ENCODE measurements at places on chromosomes 13 and 19. TPM values are rescaled to one million over a fixed set of nuclear protein-coding genes. Genes with fewer than 3 reads are reported as not detected.

DNA sequence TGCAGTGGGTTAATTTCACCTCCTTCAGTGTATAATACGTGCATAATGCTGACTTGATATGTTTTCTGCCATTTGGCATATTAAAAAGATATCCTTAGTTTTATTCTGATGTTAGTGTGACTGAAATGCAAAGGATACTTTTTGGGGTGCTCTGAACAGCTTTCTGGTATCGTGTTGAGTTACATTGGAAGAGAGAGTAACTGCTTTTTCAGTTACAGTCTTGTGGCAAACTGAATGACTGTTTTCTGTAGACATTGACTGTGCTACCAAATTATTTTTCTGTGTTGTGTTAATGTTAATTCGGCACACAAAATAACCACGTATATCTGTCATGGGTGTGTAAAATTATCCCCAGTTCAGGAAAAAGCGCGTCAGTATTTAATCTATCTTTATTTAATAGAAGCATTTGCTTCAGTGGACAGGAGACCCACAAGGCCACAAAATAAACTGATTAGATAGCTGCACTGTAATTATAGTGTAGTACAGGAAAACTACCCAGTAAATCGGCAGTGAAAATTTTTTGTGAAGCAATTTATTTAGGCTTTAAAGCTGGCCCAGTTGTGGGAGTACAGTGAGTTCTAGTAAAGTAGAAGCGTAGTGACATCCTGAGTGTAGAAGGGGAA is 2.5 kb downstream of the URI1 start:
- H3K4me1 ChIP-seq: peaks cover 35% of the 10 kb centered on the region
- no peaks in the 10 kb centered on the region for H3K36me3 ChIP-seq
- H3K4me3 ChIP-seq: no peak overlapping the region

GRCh38 chr13:74707291-74707690 is 573.1 kb upstream of the KLF12 start:
- no peak for DNase-seq
- no peaks in the 10 kb centered on the region for H3K27me3 ChIP-seq
- no peaks in the 10 kb centered on the region for H3K36me3 ChIP-seq
- no peaks in the 10 kb centered on the region for H3K4me1 ChIP-seq
- no peak overlapping the region for H3K4me3 ChIP-seq

DNA sequence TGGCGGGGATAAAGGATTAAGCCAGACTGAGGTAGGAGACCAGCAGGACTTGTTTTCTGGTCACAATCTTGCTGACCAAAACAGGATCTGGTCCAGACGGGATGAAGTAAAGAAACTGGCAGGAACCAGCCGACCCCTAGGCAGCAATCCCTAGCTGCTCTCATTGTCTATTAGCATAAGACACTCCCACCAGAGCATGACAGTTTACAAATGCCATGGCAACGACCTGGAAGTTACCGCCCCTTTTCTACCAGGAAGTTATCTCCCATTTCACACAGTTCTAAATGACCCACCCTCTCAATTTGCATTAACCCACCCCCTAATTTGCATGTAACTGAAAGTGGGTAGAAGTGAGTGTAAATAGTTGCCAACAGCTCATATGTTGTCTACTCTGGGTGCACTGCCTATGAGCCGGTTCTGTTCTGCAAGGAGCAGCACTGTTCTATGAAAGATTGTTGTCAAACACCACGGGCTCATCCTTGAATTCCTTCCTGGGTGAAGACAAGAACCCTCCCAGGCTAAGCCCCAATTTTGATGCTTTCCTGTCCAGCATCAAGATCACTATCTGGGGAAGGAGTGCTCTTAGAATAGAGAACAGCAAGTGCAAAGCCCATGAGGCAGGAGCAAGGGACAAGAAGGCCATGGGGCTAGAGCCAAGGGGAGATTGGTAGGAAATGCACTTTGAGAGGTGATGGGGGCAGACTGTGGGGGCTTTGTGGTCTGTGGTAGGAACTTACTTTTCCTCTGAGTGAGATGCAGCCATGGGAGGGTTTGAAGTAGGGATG is 13.9 kb upstream of the FBXO27 start:
- no peaks in the 10 kb centered on the region for H3K4me1 ChIP-seq
- H3K27ac ChIP-seq: no peak overlapping the region
- H3K36me3 ChIP-seq: no peaks in the 10 kb centered on the region
- no peak overlapping the region for H3K4me3 ChIP-seq
- H3K27me3 ChIP-seq: no peaks in the 10 kb centered on the region

DNA sequence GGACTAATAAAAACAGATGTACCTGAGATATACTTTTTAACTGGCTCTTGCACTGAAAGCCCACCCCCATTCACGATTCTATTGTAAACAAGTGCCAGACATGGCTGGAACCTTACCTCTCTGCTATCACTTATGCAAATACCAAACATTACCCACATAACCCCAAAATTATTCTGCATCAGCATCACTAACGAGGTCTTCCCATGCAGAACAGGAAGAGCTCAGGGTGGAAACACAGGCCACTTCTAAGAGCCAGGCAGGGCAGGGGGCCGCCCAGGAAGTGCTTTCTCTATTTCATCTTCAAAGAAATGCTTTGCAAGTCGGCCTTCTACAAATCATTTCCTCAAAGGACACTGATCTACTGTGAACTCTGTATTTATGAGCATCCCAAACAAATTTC is 7.3 kb downstream of the IRS2 start:
- H3K36me3 ChIP-seq: peaks cover 31% of the 10 kb centered on the region
- no peaks in the 10 kb centered on the region for H3K27me3 ChIP-seq
- peaks cover 67% of the 10 kb centered on the region for H3K4me1 ChIP-seq
- no peak for DNase-seq
- H3K27ac ChIP-seq: no peak overlapping the region

The C1QTNF9B gene
- not detected for total RNA-seq

- H3K27me3 ChIP-seq: no peaks in the 10 kb centered on the region
- H3K4me3 ChIP-seq: no peak overlapping the region
- H3K27ac ChIP-seq: no peak overlapping the region
These were observed 199.4 kb upstream of the IPO5 start for GRCh38 chr13:97753942-97754670.

DNA sequence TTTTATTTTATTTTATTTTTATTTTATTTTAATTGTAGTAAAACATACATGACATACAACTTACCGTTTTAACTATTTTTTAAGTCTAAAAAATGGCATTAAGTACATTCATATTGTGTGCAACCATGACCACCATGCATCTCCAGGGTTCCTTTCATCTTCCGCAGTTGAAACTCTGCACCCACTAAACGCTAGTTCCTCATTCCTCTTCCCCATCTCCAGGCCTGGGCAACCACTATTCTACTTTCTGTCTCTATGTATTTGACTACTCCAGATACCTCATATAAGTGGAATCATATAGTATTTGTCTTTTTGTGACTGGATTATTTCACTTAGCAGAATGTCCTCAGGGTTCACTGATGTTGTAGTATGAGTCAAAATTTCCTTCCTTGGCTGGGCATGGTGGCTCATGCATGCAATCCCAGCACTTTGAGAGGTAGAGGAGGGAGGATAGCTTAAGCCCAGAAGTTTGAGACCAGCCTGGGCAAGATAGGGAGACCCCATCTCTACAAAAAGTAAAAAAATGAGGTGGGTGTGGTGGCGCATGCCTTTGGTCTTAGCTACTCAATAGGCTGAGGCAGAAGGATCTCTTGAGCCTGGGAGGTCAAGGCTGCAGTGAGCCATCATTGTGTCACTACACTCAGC is 55.7 kb upstream of the ZNF507 start:
- H3K27ac ChIP-seq: no peak overlapping the region
- H3K4me3 ChIP-seq: no peak overlapping the region
- DNase-seq: no peak
- no peaks in the 10 kb centered on the region for H3K27me3 ChIP-seq
- H3K4me1 ChIP-seq: no peaks in the 10 kb centered on the region

The LILRB4 gene
- 43.7 TPM for total RNA-seq

- H3K27me3 ChIP-seq: no peaks in the 10 kb centered on the region
- H3K4me3 ChIP-seq: no peak overlapping the region
- H3K27ac ChIP-seq: no peak overlapping the region
These were observed 104.4 kb downstream of the DOCK9 start for GRCh38 chr13:98873377-98874028.

GRCh38 chr19:47765523-47766358 is 12.8 kb upstream of the SELENOW start:
- peak; percentile 63 for DNase-seq
- no peaks in the 10 kb centered on the region for H3K4me1 ChIP-seq
- H3K36me3 ChIP-seq: peaks cover under 1% of the 10 kb centered on the region
- no peaks in the 10 kb centered on the region for H3K27me3 ChIP-seq
- no peak overlapping the region for H3K27ac ChIP-seq

DNA sequence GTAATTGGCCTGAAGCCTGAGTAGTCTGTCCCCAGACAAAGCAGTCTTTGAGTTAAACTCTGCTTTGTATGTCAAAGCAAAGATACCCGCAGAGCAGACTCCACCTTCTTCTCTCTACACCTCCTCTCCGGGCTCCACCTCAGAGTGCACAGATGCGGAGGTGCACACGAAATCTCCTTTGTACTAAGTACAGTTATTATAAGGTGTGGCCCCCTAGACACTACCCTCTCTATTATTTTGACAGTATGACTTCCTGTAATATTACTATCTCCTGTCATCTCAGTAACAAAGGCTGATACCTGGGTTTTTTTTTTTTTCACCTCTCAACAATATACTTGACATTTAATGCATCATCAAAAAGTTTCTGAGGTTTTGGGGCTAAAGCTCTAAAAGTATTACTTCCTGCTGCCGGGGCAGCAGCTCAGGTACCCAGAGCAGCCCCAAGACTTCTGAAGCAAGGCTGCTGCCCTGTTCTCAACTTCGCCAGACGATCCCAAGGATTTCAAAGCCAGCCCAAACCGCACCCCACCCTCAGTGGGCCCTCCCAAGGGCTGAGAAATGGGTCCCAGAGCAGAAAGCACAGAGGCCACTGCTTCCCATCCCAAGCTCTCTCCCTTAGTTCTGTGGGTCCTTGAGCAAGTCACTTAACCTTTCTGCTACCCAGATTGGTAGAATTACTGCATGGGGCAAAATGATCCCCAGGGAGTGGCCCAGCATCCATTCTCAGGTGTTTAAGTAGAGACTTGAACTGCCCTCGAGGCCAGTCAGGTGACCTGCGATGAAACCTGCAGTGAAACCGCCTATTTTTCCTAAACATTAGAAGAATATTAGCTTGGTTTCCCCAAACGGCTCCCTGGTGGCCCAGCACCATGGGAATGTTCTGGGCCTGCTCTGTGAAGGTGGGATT is 180.6 kb downstream of the FOXO1 start:
- no peak for DNase-seq
- H3K27ac ChIP-seq: no peak overlapping the region
- H3K4me3 ChIP-seq: no peak overlapping the region
- H3K4me1 ChIP-seq: no peaks in the 10 kb centered on the region

DNA sequence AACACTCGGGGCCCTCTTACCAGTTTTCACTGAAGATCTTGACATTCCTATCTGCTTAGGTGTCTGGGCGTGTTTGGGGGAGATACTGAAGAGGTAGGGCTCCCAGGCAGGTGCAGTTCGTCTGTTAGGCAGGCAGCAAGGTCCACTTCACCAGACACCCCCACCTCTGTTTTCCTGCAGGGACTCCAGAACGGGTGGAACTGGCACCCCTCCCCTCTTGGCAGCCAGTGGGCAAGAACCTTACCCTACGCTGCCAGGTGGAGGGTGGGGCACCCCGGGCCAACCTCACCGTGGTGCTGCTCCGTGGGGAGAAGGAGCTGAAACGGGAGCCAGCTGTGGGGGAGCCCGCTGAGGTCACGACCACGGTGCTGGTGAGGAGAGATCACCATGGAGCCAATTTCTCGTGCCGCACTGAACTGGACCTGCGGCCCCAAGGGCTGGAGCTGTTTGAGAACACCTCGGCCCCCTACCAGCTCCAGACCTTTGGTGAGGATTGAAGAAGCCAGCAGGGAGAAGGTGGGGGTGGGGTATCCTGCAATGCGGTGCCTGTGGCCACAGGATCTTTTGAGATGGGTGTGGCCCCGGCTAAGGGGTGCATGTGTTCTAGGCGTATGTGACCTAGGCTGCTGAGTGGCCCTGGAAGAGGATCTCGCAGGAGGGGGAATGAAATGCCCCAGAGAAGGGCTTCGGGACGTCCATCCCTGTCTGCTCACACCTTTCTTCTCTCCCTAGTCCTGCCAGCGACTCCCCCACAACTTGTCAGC is 3.3 kb upstream of the ICAM4 start:
- peak overlapping the region; percentile 35 for H3K4me3 ChIP-seq
- H3K27me3 ChIP-seq: no peaks in the 10 kb centered on the region
- H3K4me1 ChIP-seq: peaks cover 73% of the 10 kb centered on the region
- H3K36me3 ChIP-seq: peaks cover 75% of the 10 kb centered on the region

DNA sequence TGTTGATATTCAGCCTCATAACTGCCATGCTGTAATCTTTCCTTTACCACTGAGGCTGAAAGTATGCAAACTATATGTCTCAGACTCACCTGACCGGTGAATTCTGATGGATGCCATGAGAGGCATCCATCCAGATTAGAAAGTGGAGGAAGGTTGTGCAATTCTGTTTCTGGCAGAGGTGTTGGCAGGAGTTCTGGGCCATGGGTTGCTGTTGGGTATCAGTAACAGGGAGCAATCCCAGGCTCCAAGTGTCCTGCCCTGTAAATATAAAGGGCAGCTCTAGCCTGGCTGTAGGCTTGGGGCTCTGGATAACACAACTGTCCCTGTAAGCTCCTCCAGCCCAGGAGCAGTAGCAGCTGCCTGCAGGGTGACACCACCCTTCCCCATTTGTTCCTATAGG is 77.4 kb upstream of the ABCC4 start:
- DNase-seq: no peak
- H3K4me3 ChIP-seq: no peak overlapping the region
- H3K36me3 ChIP-seq: no peaks in the 10 kb centered on the region
- H3K27ac ChIP-seq: no peak overlapping the region

GRCh38 chr13:33639158-33639557 is 178.8 kb upstream of the RFC3 start:
- H3K4me3 ChIP-seq: no peak overlapping the region
- H3K36me3 ChIP-seq: no peaks in the 10 kb centered on the region

The NEK5 gene
- total RNA-seq: 4.1 TPM

DNA sequence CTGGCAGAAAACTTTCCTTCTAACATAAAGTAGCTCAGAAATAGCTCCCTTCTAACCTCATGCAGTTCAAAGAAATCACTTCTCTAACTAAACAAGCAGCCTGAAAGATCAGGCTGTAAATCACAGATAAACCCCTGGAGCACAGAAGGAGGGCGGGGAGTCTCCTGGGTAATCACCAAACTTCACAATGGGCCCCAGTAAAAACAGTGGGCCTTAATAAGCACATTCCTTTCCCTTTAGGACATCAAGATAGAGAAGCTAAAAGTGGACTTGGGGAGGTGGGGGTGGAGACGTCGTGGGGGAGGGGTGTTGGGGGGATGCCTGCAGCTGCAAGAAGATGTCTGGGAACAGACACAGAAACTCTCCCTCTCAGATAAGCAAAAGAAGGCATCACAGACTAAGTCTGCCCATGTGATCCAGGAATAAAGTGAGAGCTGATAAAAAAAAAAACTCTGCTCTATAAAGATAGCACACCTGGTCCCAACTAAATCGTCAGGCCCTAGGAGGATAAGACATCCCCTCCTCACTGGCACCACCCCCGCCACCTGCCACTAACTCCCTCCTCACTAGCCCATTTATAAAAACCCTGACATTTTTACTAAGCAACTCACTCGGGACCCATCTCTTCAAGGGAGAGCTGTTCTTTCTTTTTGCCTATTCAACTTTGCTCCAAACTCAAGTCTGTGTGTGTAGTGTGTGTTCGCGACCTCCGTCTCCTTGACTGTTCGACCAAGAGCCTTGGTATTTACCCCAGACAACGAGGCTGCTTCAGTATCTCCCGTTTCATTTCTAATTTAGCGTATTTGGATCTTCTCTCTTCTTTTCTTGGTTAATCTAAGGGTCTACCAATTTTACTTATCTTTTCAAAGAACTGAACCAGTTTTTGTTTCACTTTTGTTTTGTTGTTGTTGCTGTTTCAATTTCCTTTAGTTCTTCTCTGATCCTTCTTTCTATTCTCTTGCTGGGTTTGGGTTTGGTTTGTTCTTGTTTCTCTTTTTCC is 31.7 kb downstream of the DNAJC15 start:
- H3K36me3 ChIP-seq: no peaks in the 10 kb centered on the region
- peak overlapping the region; percentile 87 for H3K27ac ChIP-seq
- H3K27me3 ChIP-seq: no peaks in the 10 kb centered on the region
- DNase-seq: no peak
